Heart right ventricle (tissue), 16 donors: ENCODE measurements at places on chromosomes 1 and 21. TPM values are rescaled to one million over a fixed set of nuclear protein-coding genes. Genes with fewer than 3 reads are reported as not detected.

DNA sequence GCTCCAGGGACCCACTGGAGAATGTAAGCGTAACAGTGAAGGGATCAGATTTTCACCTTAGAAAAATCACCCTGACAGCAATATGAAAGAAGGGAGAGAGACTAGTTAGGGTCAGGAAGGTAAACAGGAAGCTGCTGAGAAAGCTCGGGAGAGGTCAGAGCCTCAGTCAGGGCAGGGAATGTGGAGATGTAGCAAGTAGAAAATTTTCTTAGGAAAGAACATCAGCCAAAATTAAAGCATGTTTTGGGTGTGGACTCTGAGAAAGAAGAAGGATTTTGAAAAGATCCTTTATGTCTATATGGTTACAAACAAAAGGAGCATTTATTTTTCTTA is 16.7 kb upstream of the ERICH3 start:
- DNase-seq = no peak
- H3K36me3 ChIP-seq = no peaks in the 10 kb centered on the region
- no peaks in the 10 kb centered on the region for H3K27me3 ChIP-seq
- no peaks in the 10 kb centered on the region for H3K4me1 ChIP-seq

GRCh38 chr1:206982216-206982615 is 12.0 kb upstream of the FCAMR start:
- H3K4me1 ChIP-seq = no peaks in the 10 kb centered on the region
- no peaks in the 10 kb centered on the region for H3K36me3 ChIP-seq
- no peak overlapping the region for H3K4me3 ChIP-seq
- DNase-seq = peak; percentile 24
- no peaks in the 10 kb centered on the region for H3K27me3 ChIP-seq
- no peak overlapping the region for H3K27ac ChIP-seq

GRCh38 chr1:111669268-111669667 is 49.7 kb downstream of the RAP1A start:
- H3K4me1 ChIP-seq = peaks cover 47% of the 10 kb centered on the region
- no peak overlapping the region for H3K27ac ChIP-seq
- no peaks in the 10 kb centered on the region for H3K36me3 ChIP-seq
- H3K4me3 ChIP-seq = no peak overlapping the region

DNA sequence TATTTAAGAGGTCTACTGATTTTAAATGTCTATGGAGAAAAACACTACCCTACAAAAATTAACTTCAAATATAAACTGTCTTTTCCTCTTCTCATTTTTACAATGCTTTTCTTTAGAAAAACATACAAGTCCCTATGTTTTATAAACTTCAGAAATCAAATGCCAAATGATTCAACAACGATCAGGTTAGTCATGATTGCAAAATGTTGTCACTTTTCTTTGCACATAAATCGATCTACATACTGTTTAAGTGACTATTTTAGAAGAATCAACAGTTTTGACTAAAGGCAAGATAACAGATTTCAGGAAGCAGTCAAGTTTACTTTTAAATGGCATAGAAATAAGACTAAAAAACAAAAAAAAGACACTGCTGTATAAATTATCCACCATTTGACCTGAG is 168.7 kb downstream of the GPATCH2 start:
- H3K36me3 ChIP-seq = peaks cover 6% of the 10 kb centered on the region
- H3K27me3 ChIP-seq = no peaks in the 10 kb centered on the region
- no peak overlapping the region for H3K4me3 ChIP-seq
- H3K27ac ChIP-seq = no peak overlapping the region
- no peaks in the 10 kb centered on the region for H3K4me1 ChIP-seq

GRCh38 chr1:184840596-184840995 is 85.9 kb upstream of the EDEM3 start:
- no peak overlapping the region for H3K4me3 ChIP-seq
- no peak overlapping the region for H3K27ac ChIP-seq
- peaks cover 19% of the 10 kb centered on the region for H3K4me1 ChIP-seq
- H3K36me3 ChIP-seq = no peaks in the 10 kb centered on the region
- DNase-seq = no peak
- no peaks in the 10 kb centered on the region for H3K27me3 ChIP-seq

DNA sequence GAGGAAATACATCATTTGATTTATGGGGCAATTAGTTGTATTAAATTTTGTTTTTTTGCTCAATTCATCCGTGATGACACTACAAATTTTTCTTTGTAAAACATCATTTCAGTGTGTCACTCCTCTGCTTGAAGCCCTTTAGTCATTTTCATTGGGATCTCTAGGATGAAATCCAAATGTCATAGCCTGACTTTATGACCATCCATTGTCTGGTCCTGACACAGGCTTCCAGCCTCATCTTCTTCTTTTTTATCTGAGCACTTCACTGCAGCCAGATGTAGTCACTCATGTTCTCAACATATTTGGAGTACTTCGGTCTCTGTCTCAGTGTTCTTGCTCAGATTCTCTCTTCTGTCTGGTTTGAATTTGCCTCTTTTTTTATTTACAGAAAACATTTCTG is 173.1 kb downstream of the HMCN1 start:
- DNase-seq = no peak
- H3K27ac ChIP-seq = no peak overlapping the region
- no peak overlapping the region for H3K4me3 ChIP-seq
- no peaks in the 10 kb centered on the region for H3K4me1 ChIP-seq

- DNase-seq = no peak
- H3K4me1 ChIP-seq = peaks cover 65% of the 10 kb centered on the region
- H3K4me3 ChIP-seq = no peak overlapping the region
- no peaks in the 10 kb centered on the region for H3K27me3 ChIP-seq
Observed at GRCh38 chr1:234716908-234717375, 107.0 kb upstream of the IRF2BP2 start.

GRCh38 chr21:45336870-45337269 is 49.2 kb upstream of the POFUT2 start:
- DNase-seq = peak; percentile 43
- H3K27ac ChIP-seq = no peak overlapping the region
- no peak overlapping the region for H3K4me3 ChIP-seq
- no peaks in the 10 kb centered on the region for H3K4me1 ChIP-seq
- no peaks in the 10 kb centered on the region for H3K36me3 ChIP-seq
- H3K27me3 ChIP-seq = no peaks in the 10 kb centered on the region

GRCh38 chr1:11766429-11766776 is 4.4 kb downstream of the C1orf167 start:
- peaks cover 4% of the 10 kb centered on the region for H3K4me1 ChIP-seq
- H3K4me3 ChIP-seq = no peak overlapping the region
- peaks cover 13% of the 10 kb centered on the region for H3K27me3 ChIP-seq

DNA sequence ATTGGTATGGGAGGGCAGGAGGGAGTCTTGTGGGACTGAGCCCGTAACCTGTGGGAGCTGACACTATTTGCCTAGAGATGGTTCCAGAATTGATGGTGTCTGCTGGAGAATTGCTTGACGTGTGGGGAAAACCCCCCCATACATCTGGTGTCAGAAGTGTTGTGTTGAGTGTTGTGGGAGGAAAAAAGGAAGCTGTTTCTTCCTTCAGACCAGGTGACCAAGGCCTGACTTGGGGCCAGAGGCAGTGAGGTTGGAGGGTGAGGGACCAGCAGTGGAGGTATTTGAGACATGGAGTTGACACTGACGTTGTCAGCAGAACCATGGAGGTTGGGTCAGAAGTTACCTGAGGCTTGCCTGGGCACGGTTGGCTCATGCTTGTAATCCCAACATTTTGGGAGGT is 8.3 kb downstream of the SHISAL2A start:
- no peaks in the 10 kb centered on the region for H3K36me3 ChIP-seq
- H3K27me3 ChIP-seq = no peaks in the 10 kb centered on the region
- no peak for DNase-seq
- H3K4me3 ChIP-seq = no peak overlapping the region

DNA sequence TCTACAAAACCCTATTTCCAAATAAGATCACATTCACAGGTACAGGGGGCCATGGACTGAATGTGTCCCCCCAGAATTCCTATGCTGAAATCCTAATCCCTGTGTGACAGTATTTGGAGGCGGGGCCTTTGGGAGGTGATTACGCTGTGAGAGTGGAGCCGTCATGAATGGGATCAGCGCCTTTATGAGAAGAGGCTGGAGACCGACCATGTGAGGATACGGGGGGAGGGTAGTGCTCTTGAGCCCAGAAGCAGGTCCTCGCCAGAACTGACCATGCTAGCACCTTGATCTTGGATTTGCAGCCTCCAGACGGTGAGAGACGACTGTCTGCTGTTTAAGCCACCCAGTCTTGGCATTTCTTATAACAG is 23.8 kb upstream of the KIF26B start:
- H3K4me1 ChIP-seq = no peaks in the 10 kb centered on the region
- H3K27ac ChIP-seq = no peak overlapping the region
- H3K36me3 ChIP-seq = no peaks in the 10 kb centered on the region
- peaks cover 26% of the 10 kb centered on the region for H3K27me3 ChIP-seq
- H3K4me3 ChIP-seq = no peak overlapping the region

GRCh38 chr1:155514582-155515187 is 47.9 kb downstream of the ASH1L start:
- no peak for DNase-seq
- no peak overlapping the region for H3K4me3 ChIP-seq
- no peaks in the 10 kb centered on the region for H3K4me1 ChIP-seq
- H3K36me3 ChIP-seq = no peaks in the 10 kb centered on the region

GRCh38 chr1:201085902-201086735 is 26.1 kb downstream of the CACNA1S start:
- no peak overlapping the region for H3K27ac ChIP-seq
- H3K36me3 ChIP-seq = no peaks in the 10 kb centered on the region
- H3K27me3 ChIP-seq = peaks cover 5% of the 10 kb centered on the region
- no peak overlapping the region for H3K4me3 ChIP-seq
- peak; percentile 17 for DNase-seq

DNA sequence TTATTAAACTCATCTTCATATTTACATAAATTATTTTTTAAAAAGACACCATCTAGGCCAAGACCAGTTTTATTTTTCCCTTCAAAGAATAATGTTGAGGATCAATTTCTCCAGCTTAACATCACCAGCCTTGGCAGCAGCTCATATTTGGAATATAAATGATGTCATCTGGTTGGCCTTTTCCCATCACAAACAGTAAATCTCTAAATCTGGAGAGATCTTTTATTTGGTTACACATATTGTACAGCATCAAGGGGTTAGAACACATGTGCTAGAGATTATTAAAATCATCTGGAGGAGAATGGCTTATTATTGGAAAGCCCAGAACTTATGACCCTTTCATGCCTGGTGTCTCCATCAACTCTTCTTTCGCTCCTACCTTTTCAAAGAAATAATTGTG is 508.8 kb downstream of the PLPP3 start:
- no peaks in the 10 kb centered on the region for H3K27me3 ChIP-seq
- no peak overlapping the region for H3K4me3 ChIP-seq
- H3K36me3 ChIP-seq = no peaks in the 10 kb centered on the region
- H3K27ac ChIP-seq = no peak overlapping the region
- DNase-seq = no peak
- H3K4me1 ChIP-seq = peaks cover 27% of the 10 kb centered on the region

The CAMK2N1 gene
- 7.6 TPM for total RNA-seq

The LEFTY2 gene
- 0.56 TPM for total RNA-seq

The NUF2 gene
- 0.15 TPM for total RNA-seq

The ZSWIM5 gene
- total RNA-seq = 1.4 TPM

The HES3 gene
- not detected for total RNA-seq

The KRTAP12-2 gene
- not detected for total RNA-seq

The HTR6 gene
- not detected for total RNA-seq

The KHDRBS1 gene
- 78.3 TPM for total RNA-seq

The COL11A1 gene
- not detected for total RNA-seq

The WNT2B gene
- 2.5 TPM for total RNA-seq

The GJB5 gene
- not detected for total RNA-seq

The NCMAP gene
- total RNA-seq = 0.07 TPM

The LRRIQ3 gene
- 0.55 TPM for total RNA-seq

The ANKRD35 gene
- 0.65 TPM for total RNA-seq
